ENCODE measurements at places on chromosomes 3 and 15.

GRCh38 chr15:39438260-39438659, 142.6 kb upstream of the THBS1 start:
- peak; percentile 87 for DNase-seq

DNA sequence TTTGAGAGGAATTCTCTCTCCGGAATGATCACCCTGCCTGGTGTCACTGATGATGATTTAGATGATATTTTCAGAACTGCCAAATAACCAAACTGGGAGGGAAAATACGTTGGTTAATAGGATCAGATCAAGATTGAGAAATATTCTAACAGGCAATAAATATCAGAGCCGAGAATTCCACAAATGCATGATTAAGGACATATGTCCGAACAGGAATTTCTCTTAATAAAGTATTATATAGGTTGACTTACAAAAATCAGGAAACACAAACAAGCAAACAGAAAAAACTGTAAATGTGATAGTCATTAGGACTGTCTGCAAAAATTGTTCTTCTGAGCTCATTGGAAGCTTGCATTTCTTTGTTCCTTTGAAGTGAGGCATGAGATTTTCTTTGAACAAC, 75.1 kb upstream of the PHLDB2 start:
- no peak for DNase-seq

GRCh38 chr3:69271098-69271497, 114.8 kb downstream of the FRMD4B start:
- DNase-seq, result no peak

- no peak for DNase-seq
These were observed 20.9 kb downstream of the ALDH1L1 start for GRCh38 chr3:126159476-126159875.

- DNase-seq, result peak; percentile 55
These were observed 116.8 kb downstream of the CHST2 start for GRCh38 chr3:143236226-143236964.

- no peak for DNase-seq
These were observed 251.5 kb downstream of the KCNH8 start for GRCh38 chr3:19399836-19400235.

GRCh38 chr3:159604151-159604581, 384.5 kb upstream of the IL12A start:
- DNase-seq, result no peak

DNA sequence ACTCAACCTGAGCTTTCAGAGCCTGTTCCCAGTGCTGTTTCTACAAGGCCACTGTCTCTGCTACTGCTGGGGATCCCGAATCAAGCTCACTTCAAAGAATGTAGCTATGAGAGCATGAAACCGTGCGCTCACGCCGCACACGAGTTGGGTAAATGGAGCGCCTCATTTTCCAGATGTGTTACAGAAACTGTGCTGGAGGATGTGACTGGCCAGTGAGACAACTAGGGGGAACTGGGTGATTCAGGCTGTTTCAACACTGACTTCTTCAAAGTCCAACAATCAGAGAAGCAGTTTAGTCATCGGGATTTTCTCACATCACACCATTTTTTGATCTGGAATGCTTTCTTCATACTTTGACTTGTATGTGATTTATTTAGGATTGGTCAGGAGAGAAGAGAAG, 3.5 kb downstream of the ZNF710 start:
- peak; percentile 96 for DNase-seq

GRCh38 chr3:1696669-1697275, 401.9 kb upstream of the CNTN4 start:
- DNase-seq, result no peak

DNA sequence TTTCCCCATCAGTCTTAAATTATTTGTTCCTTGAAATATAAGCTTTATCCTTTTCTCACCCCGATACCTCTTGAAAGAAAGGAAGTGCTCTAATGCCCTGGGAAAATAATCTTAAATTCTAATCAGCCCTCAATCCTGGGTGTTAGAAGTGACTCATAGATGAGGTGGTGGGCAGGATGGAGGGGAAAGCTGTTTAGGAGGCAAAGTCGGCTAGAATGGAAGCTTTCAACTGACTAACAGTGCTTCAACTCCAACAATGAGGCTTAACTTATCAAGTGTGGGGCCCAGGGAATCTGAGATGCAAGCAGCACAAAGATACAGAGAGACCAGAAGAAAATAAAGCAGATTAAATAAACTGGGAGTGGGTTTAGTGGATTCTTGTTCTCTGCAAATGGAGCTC, 175.8 kb downstream of the EPHB1 start:
- no peak for DNase-seq

DNA sequence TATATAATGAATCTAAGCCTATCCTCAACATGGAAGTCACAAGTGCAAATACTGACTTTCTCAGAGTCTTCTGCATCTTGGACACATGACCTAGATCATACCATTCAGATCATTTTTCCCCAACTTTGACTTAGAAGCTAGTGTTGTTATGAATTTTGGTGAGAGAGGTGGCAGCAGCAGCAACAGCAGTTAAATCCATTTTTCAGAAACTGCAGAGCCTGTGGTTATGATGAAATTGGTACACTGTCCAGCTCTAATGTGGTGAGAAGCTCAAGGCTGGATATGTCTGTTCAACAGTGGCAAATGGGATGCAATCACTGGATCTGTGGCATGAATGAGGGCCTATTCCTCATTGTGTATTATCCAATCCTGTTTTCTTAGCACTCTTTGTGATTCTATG, 290.1 kb upstream of the SATB1 start:
- no peak for DNase-seq

GRCh38 chr3:5186858-5187155, 700 bp upstream of the EDEM1 start:
- DNase-seq, result no peak

- DNase-seq, result no peak
These were observed 181.7 kb upstream of the SNTN start for GRCh38 chr3:63470745-63471144.

- no peak for DNase-seq
These were observed 47.4 kb downstream of the SCN5A start for GRCh38 chr3:38601956-38602550.

- no peak for DNase-seq
These were observed at the start of gene KBTBD12 for GRCh38 chr3:127915115-127915936. Gene KBTBD12, plus strand, starts transcription at chr3:127915232. Its CDS starts 7,830 bp downstream, at chr3:127923062.

GRCh38 chr3:113174801-113175485, 36.4 kb upstream of the BOC start:
- DNase-seq, result peak; percentile 52

Measured in inflammatory macrophage (primary cell).